ENCODE measurements at places on chromosomes 6 and 20.

GRCh38 chr20:50874758-50875665, 56.2 kb downstream of the ADNP start:
- no peak for DNase-seq

DNA sequence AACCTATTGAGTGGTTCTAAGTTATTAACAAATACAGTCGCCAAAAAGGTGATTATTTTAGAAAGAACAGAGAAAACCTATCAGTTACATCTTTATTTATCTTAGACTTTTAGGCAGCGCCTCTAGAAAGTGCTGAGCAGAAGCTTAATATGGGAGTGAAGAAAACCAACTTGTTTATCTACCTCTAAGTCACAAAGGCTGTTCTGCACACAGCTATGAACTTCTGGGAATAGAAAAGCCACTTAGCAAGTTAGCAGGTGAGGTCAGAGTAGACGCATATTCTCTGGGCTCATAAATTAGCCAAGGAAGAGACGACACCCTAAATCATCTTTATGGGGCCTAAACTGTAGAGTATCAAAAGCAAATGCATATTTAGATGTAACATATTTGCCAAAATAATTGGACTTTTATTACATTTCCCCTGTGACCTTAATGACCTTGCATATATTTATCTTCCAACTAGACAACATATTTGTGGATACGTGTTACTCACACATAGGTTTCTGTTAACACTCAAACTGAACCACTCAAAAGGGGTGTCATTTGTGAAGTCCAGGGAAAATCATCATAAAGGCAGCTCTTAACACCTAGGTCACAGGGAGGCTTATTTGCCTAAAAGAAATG, 267.1 kb downstream of the ADGB start:
- no peak for DNase-seq

GRCh38 chr6:5308066-5308465, 46.8 kb downstream of the FARS2 start:
- DNase-seq, result no peak

GRCh38 chr20:1035466-1035865, 33.4 kb upstream of the RSPO4 start:
- DNase-seq, result no peak

DNA sequence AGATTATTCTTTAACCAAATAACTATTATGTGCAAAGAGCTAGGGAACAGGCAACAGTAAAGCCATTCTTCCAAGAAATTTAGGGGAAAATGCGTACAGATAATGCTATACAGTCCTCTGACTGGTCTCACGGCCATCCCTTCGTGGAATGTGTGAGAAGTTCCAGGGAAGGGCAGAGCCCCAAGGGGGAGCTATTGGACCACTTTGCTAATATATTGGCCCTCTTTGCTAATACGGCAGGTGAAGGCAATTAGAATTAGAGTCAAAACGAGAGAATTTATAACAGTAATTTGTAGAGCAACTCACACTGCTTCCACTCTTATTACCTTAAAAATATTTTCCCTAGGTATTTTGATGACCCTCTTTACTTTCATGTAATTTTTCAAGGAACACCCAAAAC, 140.4 kb downstream of the IMPG1 start:
- DNase-seq, result peak; percentile 1

DNA sequence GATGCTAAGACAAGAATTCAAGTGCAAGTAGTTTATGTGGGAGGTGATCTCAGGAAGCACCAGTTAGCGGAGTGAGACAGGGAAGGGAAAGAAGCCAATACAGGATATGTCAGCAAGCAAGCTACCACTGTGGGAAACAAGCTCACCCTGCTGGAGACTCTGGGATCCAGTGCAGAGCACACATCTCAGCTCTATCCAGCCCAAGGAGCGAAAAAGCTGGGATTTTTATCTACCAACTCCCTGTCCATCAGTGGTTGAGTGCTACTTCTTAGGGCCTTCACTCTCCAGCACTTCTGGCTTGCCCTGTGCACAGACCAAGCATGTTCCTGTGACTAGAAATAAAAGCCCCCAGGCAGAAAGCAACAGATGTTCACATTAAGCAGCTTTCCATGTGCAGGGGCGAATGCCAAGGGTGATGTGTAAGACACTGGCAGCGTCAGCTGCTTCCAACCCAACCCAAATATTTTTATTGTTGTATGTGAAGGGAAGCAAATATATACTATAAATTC, 10.8 kb upstream of the RNF24 start:
- DNase-seq, result no peak

DNA sequence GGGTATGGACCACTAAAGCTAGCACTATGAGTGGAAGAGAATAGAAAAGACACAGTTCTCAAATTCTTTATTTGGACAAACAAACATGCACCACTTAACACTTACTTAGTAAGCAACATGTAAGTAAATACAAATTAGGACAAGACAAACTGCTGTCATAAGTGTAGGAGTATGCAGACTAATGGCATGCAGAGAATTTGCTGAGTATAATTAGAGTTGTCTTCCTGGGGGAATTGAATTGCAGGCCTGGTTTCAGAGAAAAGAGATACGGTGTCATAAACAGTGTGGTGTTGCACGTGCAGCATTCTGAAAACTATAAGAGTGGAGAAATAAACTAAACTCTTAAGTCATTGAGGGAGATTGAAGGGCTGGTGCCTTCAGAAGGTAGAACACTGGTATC, 125.2 kb upstream of the EYA4 start:
- no peak for DNase-seq

- no peak for DNase-seq
These were observed 100.0 kb downstream of the CRYBG1 start for GRCh38 chr6:106460481-106460880.

GRCh38 chr6:411402-412145, 20.0 kb downstream of the IRF4 start:
- no peak for DNase-seq

- DNase-seq, result peak; percentile 14
These were observed 141.1 kb downstream of the CEP57L1 start for GRCh38 chr6:109236115-109237076.

DNA sequence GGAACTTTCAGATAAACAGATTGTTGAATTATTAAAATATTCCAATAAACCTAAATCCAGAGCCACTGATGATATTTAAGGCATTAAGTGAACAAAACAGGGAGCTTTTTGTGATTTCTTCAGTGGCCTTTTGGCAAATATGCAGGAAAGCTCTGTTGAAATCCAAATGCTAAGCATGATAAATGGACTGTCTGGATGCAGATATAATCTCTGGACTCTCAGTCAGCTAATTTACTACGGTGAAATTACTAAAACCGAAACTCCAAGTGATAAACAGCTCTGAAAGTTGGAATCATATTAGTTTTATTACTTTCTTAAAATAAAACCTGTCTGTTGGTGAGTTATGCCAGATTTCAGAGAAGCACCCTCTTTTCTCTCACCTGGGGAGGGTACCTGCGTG, 120.3 kb downstream of the IMPG1 start:
- DNase-seq, result no peak

GRCh38 chr6:133359256-133359655, 118.1 kb downstream of the EYA4 start:
- DNase-seq, result no peak

DNA sequence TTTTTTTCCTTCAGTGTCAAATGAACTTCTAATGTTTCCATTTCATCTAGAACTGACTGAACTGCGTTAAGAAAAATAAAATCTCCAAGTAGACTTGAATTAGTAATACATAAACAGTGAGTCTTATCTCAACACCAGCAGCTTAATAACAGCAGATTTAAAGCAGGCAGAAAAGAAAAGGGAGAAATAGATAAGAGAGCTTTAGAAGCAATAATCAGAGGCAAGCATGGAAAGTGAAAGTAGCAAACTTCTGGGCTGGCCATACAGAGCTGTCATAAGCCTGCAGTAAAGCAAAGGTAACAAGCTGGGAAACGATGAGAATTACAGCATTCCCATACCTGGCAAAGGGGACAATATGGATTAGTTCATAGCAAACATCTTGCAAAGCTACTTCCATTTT, 16.9 kb upstream of the ANGPT4 start:
- DNase-seq, result no peak

DNA sequence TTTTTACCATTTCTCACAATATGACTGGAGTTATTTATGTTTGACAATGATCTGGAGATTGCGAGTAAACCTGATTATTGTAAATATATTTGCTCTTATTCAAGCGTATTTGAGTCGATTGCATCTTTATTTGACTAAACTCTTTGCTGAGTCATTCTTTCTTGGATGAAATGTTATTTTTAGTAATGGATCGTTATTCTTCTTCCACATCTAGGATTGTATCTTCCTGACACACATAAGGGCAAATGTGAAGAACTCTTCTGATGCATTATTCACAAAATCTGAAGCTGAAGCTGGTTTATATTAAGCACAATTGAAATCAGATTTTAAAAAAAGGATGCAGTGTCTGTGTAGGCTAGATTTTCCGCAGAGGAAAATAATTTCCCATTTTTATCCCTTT, 68.2 kb downstream of the SEL1L2 start:
- DNase-seq, result no peak

DNA sequence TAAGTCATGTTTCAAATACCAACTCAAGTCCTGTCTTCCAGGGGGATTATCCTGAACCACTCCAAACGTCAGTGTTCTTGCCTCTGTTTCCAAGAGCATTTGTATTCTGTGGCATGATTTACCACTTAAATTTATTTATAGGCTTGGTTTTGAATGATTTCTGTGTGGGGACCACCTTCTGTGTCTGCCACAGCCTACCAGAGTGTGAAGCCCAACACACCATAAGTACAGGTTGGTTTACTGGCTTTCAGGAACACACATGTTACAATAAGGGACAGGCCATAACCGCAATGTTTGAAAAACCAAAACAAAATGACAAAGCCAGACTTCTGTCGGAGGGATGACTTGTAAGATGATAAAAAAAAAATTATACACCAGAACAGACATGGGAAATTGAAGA, 56.5 kb upstream of the MAP3K7 start:
- DNase-seq, result no peak

- DNase-seq, result no peak
These were observed 89.2 kb downstream of the FAM83B start for GRCh38 chr6:54935739-54936138.

GRCh38 chr20:43543138-43543537, 15.7 kb upstream of the SGK2 start:
- no peak for DNase-seq

DNA sequence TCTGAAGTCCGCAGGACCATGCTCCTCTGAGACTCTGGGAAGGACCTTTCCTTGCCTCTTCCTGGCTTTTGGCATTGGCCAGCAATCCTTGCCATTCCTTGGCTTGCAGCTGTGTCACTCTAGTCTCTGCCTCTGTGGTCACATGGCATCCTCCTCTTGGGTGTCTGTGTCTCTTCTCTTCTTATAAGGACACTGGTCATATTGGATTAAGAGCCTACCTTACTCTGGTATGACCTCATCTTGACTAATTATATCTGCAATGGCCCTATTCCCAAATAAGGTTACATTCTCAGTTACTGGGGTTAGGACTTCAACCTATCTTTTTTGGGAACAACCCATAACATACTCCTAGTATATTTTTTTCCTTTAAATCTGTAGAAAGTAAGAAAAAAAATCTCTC, 49.9 kb upstream of the GTSF1L start:
- DNase-seq, result no peak

DNA sequence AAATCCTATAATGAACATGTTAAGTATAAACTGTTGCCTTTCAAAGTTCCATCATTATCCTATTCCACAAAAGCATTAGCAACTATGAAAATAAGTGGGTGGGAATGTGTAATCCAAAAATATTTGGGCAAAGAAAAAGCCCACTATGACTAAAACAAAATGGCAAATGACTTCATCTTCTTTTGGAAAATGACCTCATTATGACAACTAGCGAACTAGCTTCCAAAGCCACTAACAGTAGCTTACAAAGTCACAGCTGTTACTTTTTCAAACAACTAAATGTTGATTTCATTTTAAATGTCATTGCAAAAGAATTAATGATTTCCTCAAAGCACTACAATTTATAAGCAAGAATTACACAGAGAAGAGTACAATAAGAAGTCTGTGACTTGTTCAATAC, 49.8 kb upstream of the RUNX2 start:
- no peak for DNase-seq

GRCh38 chr6:46419576-46420002, 71.7 kb downstream of the RCAN2 start:
- DNase-seq, result peak; percentile 10

- DNase-seq, result no peak
These were observed 334.3 kb upstream of the QKI start for GRCh38 chr6:163080228-163080627.

- DNase-seq, result no peak
These were observed 128.8 kb downstream of the PHF3 start for GRCh38 chr6:63764318-63764916.

- DNase-seq, result no peak
These were observed 76.5 kb upstream of the RGS17 start for GRCh38 chr6:153207617-153208016.

DNA sequence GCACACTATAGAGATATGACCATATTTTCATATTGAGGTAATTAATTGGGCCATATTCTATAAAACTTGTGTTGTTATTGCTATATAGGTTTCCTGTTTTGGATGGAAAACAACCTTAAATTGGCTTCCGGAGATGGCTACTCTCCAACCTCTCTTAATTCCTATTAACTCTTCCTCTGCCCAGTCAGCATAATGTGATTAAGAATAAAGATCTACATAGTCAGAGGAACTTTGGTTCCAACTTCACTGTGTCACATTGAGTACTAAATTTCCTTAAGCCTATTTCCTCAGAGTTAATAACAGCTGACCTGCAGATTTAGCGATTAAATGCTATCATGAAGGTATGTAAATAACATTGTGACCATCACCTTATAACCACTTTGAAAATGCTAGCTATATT, 67.7 kb downstream of the PTPRK start:
- no peak for DNase-seq

GRCh38 chr6:63887002-63887751, 251.6 kb downstream of the PHF3 start:
- DNase-seq, result no peak

DNA sequence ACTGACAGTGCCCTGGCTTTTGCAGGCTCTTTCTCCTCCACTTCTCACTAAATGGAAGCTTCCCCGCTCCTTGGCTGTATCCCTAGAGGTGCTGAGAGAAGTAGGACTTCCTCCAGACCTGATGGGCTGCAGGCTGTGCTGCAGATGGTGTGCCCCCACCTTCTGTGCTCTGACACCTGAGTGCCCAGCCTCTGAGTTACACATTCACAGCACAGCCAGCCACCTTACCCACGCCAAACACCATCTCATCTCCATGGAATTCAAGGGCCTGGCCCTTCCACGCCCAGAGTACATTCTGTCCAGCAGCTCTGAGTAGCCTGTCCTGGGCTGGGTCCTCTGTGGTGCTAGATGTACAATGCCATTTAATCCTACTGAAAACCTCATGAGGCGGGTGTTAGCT, 5.3 kb downstream of the SFTA2 start:
- no peak for DNase-seq

GRCh38 chr6:110534731-110535492, 58.5 kb upstream of the SLC22A16 start:
- DNase-seq, result no peak

DNA sequence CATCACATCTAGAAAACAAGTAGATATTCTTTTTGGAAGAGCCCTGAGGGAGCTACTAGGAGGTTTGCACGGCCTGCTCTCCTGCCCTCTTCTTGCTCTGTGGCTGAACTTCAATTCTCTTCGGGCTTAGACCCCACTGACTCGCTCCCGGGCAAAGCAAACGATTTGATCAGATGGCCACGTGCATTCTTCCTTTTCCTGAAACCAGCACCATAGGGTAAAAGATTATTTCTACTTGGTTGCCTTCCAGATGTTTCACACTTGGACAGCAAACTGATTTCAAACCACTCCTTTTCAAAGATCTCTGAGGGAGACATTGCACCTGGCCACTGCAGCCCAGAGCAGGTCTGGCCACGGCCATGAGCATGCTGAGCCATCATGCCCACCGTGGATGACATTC, at the start of gene SLC22A1:
Gene SLC22A1, plus strand, starts transcription at position 258 of the 400 bp plus-strand sequence. Its CDS starts 121 bp downstream, at position 379.
- no peak for DNase-seq

All from activated naive CD8-positive, alpha-beta T cell treated with anti-CD3 and anti-CD28 coated beads for 36 hours (primary cell).